ENCODE measurements at places on chromosomes 5 and 9. TPM values are rescaled to one million over a fixed set of nuclear protein-coding genes. Genes with fewer than 3 reads are reported as not detected.

The SHOC1 gene
- polyA plus RNA-seq, result 0.05 TPM

The FBP2 gene
- polyA plus RNA-seq, result not detected

The INSL6 gene
- 1.6 TPM for polyA plus RNA-seq

The PFN3 gene
- polyA plus RNA-seq, result not detected

The RLN1 gene
- polyA plus RNA-seq, result 2.2 TPM

The ENTREP1 gene
- polyA plus RNA-seq, result not detected

The SQSTM1 gene
- 116 TPM for polyA plus RNA-seq

The CCDC171 gene
- 2.1 TPM for polyA plus RNA-seq

The ENTR1 gene
- 10.5 TPM for polyA plus RNA-seq

The OSMR gene
- polyA plus RNA-seq, result not detected

GRCh38 chr5:104909803-104910202 lies 1347.2 kb upstream of the NUDT12 start:
- H3K4me3 ChIP-seq, result no peak overlapping the region
- H3K27ac ChIP-seq, result no peak overlapping the region
- no peak for DNase-seq
- H3K4me1 ChIP-seq, result no peaks in the 10 kb centered on the region
- no peaks in the 10 kb centered on the region for H3K27me3 ChIP-seq
- H3K36me3 ChIP-seq, result no peaks in the 10 kb centered on the region

- no peaks in the 10 kb centered on the region for H3K4me1 ChIP-seq
- H3K36me3 ChIP-seq, result no peaks in the 10 kb centered on the region
- no peak overlapping the region for H3K4me3 ChIP-seq
- no peaks in the 10 kb centered on the region for H3K27me3 ChIP-seq
- no peak for DNase-seq
Measured at GRCh38 chr5:175246889-175247520, 197.0 kb downstream of the DRD1 start.

GRCh38 chr5:69029292-69029691 lies 64.5 kb upstream of the SLC30A5 start:
- H3K36me3 ChIP-seq, result no peaks in the 10 kb centered on the region
- H3K27ac ChIP-seq, result no peak overlapping the region
- H3K27me3 ChIP-seq, result no peaks in the 10 kb centered on the region
- no peak overlapping the region for H3K4me3 ChIP-seq

DNA sequence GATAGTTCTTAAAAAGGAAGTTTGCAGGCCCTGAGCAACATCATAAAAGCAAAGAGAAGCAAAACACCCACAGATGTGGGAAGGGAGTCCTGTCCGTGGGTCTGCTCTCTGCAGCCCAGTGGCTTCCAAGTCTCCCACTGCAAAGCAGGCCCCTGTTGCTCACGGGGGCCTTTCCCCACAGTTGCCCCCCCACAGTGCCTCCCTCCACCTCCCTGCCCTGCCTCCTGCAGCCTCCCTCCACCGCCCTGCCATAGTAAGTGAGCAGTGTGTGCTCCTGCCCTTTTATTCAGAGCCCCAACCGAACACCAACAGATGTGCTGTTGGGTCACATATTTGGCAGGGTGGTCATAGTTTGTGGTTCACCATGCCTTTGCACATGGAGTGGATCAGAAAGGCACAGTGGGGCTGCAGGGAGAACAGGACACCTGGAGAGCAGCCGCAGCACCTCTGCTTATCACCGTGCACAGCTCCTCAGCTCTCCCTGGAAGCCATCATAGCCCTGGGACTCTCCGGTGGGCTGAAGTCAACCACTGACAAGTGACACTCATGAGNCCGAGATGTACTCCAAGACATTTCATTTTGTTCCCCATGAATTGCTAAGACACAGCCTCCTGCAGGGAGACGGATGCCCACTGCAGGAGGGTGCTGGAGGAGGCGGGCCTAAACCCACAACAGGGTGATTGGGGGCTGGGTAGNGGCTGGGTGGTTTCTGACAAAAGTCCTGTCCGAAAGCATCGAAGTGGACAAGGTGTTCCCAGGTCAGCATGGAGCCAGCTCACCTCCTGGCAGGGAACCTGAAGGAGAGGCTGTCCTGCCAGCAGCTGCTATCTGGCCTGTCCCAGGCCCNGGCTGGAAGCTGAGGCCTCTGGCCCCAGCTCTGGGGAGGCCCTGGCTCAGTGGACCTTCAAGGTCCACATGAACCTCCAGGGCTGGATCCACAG lies 278.9 kb downstream of the GADD45G start:
- H3K36me3 ChIP-seq, result no peaks in the 10 kb centered on the region
- no peaks in the 10 kb centered on the region for H3K27me3 ChIP-seq
- no peaks in the 10 kb centered on the region for H3K4me1 ChIP-seq
- no peak for DNase-seq
- H3K27ac ChIP-seq, result no peak overlapping the region

DNA sequence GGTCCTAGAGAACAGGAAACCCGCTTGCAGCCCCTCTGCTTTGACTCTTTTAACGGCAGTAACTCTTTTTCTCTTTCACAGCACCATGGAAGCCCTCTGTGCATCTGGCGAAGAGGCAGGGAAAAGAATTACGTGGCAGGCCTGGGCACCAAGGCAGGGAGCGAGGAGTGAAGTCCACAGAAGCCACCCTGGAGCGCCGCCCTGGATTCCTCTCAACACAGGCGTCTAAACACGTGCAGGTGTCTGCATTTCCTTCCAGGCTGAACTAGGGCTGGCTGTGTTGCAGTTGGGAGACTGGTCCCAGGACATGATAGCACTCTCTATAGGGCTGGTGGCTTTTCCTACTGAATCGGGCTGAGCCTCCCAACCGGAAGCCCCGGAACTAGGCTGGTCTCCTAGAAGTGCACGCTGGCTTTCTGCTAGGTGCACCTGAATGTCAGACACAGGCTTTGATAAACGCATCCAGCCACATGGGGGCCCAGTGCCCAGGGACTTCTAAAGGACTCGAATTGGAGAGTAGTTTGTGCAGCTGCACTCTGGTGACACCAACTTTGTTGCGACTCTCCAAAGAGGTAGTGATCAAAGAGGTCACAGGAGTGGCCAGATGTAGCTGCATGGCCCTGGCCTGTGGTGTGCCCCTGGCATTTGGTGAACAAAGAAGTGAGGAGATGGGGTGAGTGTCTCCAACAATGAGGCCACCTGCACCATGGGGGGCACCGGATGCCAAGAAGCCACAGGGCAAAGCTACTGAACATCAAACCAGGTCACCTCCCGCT lies 54.5 kb downstream of the AK8 start:
- H3K36me3 ChIP-seq, result no peaks in the 10 kb centered on the region
- no peak overlapping the region for H3K27ac ChIP-seq
- H3K27me3 ChIP-seq, result no peaks in the 10 kb centered on the region
- no peak overlapping the region for H3K4me3 ChIP-seq

- no peak overlapping the region for H3K27ac ChIP-seq
- no peaks in the 10 kb centered on the region for H3K4me1 ChIP-seq
- no peaks in the 10 kb centered on the region for H3K27me3 ChIP-seq
- H3K4me3 ChIP-seq, result no peak overlapping the region
- no peak for DNase-seq
- H3K36me3 ChIP-seq, result no peaks in the 10 kb centered on the region
Measured at GRCh38 chr5:133341296-133341695, 271.0 kb downstream of the FSTL4 start.

DNA sequence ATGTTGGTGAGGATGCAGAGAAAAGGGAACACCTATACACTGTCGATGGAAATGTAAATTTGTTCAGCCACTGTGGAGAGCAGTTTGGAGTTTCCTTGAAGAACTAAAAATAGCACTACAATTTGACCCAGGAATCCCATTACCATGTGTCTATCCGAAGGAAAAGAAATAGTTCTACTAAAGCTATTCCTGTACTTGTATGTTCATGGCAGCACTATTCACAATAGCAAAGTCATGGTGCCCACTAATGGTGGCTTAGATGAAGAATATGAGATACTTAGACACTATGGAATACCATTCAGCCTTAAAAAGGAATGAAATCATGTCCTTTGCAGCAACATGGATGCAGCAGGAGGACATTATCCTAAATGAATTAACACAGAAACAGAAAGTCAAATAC lies 50.2 kb upstream of the CAST start:
- no peaks in the 10 kb centered on the region for H3K36me3 ChIP-seq
- no peak for DNase-seq
- H3K27me3 ChIP-seq, result no peaks in the 10 kb centered on the region
- no peak overlapping the region for H3K4me3 ChIP-seq
- no peaks in the 10 kb centered on the region for H3K4me1 ChIP-seq

DNA sequence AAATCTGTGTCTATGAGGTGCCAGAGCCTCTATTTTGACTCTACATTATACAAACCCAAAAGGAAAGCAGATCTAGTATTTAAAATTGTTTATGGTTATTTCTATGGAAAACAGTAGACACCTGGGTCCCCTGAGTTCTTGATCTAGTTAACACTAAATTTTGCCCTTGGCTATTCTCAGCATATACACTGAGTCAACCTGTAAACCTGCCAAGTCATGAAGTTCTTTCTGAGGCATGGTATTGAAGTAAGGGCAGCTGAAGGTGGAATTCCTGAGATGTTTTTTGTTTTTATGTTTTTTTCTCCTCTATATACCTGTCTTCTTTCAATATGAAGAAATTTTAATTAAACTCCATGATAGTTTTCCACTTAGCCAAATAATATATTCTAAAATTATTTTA lies 120.2 kb downstream of the PDE4D start:
- no peak overlapping the region for H3K4me3 ChIP-seq
- no peak for DNase-seq
- H3K36me3 ChIP-seq, result no peaks in the 10 kb centered on the region
- peaks cover 11% of the 10 kb centered on the region for H3K27me3 ChIP-seq
- H3K27ac ChIP-seq, result no peak overlapping the region

DNA sequence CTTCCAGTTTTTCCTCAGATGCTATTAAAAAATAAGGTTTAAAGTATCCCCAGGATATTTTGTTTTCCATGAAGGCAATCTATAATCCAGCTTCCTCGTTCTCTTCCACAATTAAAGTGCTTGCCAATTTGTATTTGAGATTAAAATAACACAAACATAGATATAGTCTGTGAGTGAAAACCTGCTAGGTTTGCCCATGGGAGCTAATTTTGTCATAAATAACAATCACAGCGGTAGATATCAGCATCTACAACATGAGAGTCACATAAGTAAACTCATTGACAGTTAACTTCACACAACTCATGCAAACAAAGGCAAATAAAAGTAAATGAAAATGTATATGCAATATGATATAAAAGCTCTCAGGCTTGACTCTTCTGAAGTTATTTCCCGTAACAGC lies 29.2 kb upstream of the RASGRF2 start:
- no peak for DNase-seq
- no peaks in the 10 kb centered on the region for H3K27me3 ChIP-seq
- no peaks in the 10 kb centered on the region for H3K36me3 ChIP-seq
- H3K4me3 ChIP-seq, result no peak overlapping the region

GRCh38 chr9:4333231-4333740 lies 33.4 kb upstream of the GLIS3 start:
- H3K36me3 ChIP-seq, result no peaks in the 10 kb centered on the region
- H3K27me3 ChIP-seq, result no peaks in the 10 kb centered on the region
- no peak overlapping the region for H3K4me3 ChIP-seq
- no peak for DNase-seq

- no peak overlapping the region for H3K27ac ChIP-seq
- H3K36me3 ChIP-seq, result no peaks in the 10 kb centered on the region
- peaks cover 2% of the 10 kb centered on the region for H3K27me3 ChIP-seq
- peak overlapping the region; percentile 66 for H3K4me3 ChIP-seq
- H3K4me1 ChIP-seq, result peaks cover 16% of the 10 kb centered on the region
- no peak for DNase-seq
Measured at GRCh38 chr5:142012186-142012785, 541 bp downstream of the GNPDA1 start.

DNA sequence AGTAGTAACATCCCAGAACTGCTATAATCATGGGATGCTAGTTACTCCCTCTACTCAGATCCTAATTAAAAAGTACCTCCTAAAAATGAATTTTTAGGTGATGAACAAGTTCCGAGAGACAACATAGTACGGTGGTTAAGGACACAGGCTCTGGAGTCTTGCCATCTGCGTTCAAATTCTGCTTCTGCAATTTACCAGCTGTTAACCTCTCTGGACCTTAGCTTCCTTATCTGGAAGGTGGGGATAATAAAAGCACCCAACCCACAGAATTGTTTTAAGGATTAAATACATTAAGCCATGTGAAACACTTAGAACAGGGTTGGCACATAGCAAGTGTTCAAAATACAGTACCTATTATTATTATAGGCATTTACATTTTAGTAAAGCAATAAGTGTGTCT lies 77.5 kb upstream of the XPA start:
- H3K4me3 ChIP-seq, result no peak overlapping the region
- no peak for DNase-seq
- peaks cover 4% of the 10 kb centered on the region for H3K27me3 ChIP-seq
- H3K4me1 ChIP-seq, result no peaks in the 10 kb centered on the region
- H3K36me3 ChIP-seq, result no peaks in the 10 kb centered on the region
- H3K27ac ChIP-seq, result no peak overlapping the region

DNA sequence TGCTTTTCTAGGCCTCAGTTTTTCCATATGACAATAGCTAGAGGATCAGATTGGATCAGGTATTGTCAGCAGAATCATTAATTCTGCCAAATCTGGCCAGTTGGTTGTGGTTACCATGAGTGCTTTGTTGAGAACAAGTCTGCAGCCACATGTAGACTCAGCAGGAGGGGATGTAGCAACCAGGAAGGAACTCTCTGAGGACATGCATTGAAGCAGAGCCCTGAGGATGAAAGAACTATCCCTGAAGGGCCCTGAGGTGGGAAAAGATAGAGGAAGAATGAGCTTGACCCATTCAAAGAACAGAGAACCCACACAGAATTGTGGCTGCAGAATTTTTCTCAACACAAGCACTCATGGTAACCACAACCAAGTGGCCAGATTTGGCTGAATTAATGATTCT lies 60.1 kb upstream of the AFAP1L1 start:
- H3K4me3 ChIP-seq, result no peak overlapping the region
- 0 out of 2 replicates have a peak, but pooled peaks cover 2% of the 10 kb centered on the region for H3K27me3 ChIP-seq
- no peaks in the 10 kb centered on the region for H3K36me3 ChIP-seq
- no peak overlapping the region for H3K27ac ChIP-seq

DNA sequence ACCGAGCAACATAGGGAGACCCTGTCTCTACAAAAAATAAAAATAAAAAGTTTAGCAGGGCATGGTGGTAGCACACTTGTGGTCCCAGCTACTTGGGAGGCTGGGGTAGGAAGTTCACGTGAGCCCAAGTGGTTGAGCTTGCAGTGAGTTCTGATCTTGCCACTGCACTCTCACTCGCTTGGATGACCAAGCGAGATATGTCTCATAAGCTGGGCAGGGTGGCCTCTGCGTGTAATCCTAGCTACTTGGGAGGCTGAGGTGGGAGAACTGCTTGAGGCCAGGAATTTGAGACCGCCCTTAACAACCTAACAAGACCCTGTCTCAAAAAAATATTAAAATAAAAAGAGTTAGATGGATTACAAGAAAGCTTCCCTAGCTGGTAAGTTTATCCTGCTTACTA lies 32.5 kb downstream of the RASA1 start:
- H3K36me3 ChIP-seq, result peaks cover 1% of the 10 kb centered on the region
- H3K4me1 ChIP-seq, result peaks cover 9% of the 10 kb centered on the region
- no peak overlapping the region for H3K27ac ChIP-seq
- no peak overlapping the region for H3K4me3 ChIP-seq
- no peak for DNase-seq

GRCh38 chr5:97162045-97162444 lies 19.6 kb upstream of the LIX1 start:
- H3K4me3 ChIP-seq, result no peak overlapping the region
- H3K4me1 ChIP-seq, result no peaks in the 10 kb centered on the region
- peak; percentile 44 for DNase-seq
- H3K27ac ChIP-seq, result no peak overlapping the region
